ENCODE measurements at places on chromosomes 13 and 19. TPM values are rescaled to one million over a fixed set of nuclear protein-coding genes. Genes with fewer than 3 reads are reported as not detected.

The S1PR2 gene
- total RNA-seq = 13.2 TPM

The KRI1 gene
- total RNA-seq = 49.3 TPM

The KLK1 gene
- total RNA-seq = 5.4 TPM

The ZNF441 gene
- total RNA-seq = 1.8 TPM

The CCNE1 gene
- 34.4 TPM for total RNA-seq

The PROZ gene
- not detected for total RNA-seq

The NLRP5 gene
- total RNA-seq = not detected

The COL4A1 gene
- 75.0 TPM for total RNA-seq

The CGB1 gene
- 0.87 TPM for total RNA-seq

The MAMSTR gene
- total RNA-seq = 1.6 TPM

The CEACAM4 gene
- total RNA-seq = not detected

The FUT1 gene
- 10.1 TPM for total RNA-seq
